ENCODE measurements at places on chromosomes 2 and 18.

DNA sequence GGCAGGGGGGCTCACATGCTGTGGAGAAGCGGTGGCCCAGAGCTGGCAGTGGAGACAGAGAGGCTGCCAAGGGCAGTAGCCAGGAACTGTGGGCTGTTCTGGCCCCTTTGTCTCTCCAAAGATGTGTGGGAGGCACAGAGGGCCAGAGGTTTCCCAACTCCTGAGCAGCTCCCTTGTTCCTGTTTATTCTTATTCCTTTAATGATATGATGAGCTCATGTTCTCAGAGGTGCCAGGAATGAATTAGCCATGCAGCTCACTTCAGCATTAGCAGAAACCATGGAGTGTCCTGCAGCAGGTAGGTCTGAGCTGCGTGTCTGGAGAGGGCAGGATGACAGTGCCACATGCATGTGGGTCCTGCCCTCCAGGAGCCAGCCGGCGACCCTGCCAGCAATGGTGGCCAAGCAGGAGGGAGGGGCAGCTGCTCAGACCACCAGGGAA is 77.9 kb upstream of the FZD7 start:
- DNase-seq, result no peak

DNA sequence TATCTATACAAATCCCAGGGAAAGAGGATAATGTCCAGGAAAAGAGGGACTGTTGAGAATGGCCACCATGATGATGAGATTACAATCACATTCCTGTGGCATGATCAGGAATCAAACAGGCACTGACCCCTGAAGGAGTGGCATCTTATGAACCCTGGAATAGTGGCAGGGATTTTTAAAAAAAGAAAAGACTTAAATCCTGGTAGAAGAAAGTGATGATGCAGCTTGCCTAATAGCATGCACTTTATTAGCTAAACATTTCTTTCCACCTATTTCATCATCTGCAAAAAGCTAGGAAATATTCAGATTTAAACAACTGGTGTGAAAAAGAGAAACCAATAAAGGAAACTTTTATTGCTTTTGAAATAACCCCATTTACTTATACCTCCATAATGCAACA is 87.2 kb upstream of the FSHR start:
- no peak for DNase-seq

- no peak for DNase-seq
Measured at GRCh38 chr18:69874058-69874457, 73.6 kb downstream of the CD226 start.

DNA sequence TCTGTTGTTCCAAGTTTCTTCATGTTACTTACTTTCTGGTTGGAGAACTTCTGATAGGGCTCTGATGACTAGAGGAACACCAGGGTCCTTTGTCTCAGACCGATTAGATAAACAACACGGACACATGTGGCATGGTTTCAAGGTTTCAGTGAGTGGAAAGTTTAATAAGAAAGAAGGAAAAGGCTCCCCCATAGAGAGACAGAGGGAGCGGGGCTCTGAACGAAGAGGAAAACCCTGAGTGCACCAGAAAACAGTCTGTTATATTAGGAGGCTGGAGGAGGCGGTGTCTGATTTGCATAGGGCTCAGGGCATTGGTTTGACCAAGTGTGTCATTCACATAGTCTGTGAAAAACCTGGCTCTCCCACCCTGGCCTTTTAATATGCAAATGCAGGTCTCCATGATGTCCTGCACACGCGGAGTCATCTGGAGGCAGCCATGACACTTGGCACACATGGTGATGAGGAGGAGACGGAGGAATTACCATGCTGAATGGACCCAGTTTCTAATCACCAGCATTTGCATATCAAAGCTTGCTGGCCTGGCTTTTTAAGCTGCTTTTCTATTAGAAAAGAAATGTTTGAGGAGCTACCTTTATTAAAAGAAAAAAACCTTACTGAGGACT is 94.2 kb downstream of the PTPN4 start:
- no peak for DNase-seq

GRCh38 chr2:142863485-142863961 is 13.9 kb upstream of the KYNU start:
- DNase-seq, result no peak

DNA sequence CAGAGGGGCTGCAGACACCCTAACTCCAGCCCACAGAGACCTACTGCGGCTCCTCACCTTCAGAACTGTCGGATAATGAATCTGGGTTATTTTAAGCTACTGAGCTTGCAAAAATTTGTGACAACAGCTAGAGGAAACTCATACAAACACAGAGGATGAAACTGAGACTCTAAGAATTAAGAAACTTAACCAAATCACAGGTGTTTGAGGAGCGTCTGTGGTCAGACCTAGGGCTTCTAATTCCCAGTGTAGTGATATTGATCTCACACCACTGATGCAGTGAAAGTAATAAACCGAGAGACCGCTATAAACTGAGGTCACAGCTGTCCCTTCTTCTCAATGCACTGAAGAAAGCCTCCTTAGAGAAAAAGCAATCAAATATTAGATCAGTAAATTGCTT is 110.1 kb downstream of the RGPD3 start:
- DNase-seq, result no peak

- DNase-seq, result no peak
Measured at GRCh38 chr2:145741181-145741580, 1221.3 kb upstream of the ZEB2 start.

DNA sequence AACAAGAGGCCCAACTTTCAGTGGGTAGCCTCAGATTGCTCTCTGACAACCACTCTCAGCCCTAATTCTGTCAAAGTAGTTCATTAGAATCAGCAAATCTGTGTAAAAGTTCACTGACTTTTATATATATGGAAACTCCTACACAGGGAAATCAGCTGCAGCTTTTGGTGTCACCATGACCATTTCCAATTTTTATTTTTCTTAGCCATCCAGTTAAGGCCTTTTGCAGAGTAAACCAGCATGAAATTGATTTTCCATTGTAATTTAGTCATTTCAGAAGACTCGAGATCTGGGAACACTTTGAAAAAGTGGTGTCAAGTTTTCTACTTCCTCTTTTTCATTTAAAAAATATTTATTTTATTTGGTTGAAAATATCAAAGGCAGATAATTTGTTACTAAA is 263.2 kb downstream of the TMEM182 start:
- no peak for DNase-seq

GRCh38 chr2:60336442-60337141 is 216.9 kb downstream of the BCL11A start:
- DNase-seq, result no peak

GRCh38 chr2:122209377-122209776 is 453.9 kb downstream of the TSN start:
- DNase-seq, result no peak

DNA sequence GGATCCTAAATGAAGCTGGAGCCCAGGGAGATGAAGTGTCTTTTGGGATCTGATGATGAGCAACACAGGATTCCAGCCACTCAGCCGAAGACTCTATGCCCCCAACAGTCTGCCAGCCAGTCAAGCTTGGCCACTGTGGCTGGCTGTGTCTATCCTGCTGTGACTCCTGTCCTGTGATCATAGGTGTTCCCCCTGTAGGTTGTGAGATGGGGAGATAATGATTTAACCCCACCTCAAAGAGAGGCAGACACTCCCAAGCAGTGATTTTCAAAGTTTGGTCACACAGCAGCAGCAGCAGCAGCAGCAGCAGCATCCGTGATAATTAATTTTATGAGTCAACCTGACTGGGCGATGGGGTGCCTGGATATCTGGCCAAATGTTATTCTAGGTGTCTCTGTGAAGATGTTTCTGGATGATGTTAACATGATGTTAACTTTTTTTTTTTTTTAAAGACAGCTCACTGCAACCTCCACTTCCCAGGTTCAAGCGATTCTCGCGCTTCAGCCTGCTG is 21.4 kb upstream of the RHOB start:
- no peak for DNase-seq

DNA sequence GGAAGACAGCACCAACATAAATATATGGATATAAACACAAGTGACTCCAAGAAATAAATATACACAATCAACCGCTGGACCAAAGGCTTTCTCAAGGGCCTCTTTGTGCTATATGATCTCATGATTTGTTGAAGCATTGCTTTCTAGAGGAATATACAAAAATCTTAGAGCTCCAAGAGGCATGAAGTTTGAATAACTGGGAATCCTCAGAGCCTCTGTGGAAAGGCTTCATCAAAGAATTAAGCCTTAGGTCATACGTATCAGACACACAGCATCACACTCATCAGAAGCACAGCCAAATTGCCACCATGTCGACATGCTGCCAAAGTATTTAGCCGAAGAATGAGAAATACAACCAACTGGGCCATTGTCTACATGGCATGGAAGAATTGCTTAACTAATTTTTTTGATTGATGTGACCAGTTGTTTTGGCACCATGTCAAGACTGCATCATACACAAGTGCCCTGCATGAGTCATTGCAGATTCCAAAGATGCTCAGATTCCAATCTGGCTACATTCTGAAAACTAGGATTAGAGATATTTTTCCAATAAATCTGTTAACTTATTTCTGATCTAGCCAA is 860.6 kb upstream of the ZEB2 start:
- no peak for DNase-seq

DNA sequence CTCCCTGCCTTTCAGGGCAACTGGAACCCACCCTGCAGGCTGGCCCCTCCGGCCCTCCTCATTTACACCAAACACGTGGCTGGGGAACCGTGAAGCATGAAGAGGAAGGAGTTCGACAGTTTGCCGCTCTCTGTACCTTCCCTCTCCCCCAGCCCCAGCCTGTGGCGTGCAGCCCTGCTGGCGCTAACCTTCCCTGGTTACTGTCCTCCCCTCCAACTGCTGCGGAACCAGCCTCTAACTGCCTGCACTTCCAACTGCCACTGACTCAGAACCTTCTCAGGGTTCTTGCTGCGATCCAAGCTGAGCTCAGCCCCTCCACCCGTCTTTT is 19.2 kb upstream of the GNAL start:
- no peak for DNase-seq

- no peak for DNase-seq
Measured at GRCh38 chr2:3377279-3377611, 373 bp downstream of the EIPR1 start.

DNA sequence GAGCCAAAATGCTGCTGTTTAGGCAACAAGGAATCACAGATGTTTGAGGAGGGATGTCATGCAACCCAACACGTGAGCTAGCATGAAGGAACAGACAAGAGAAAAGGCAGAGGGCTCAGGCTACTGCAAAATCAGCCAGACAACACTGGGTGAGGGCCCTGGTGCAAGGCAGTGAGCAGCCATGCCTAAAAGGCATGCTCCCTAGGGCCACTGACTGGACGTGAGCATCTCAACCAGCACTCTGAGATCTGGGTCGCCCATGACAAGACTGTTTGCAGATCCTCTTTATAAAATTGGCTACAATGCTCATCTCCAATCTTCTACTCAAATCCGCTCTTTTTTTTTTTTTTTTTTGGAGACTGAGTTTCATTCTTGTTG is 49.1 kb downstream of the KIAA2012 start:
- no peak for DNase-seq

GRCh38 chr2:12795851-12796250 is 79.1 kb downstream of the TRIB2 start:
- no peak for DNase-seq

DNA sequence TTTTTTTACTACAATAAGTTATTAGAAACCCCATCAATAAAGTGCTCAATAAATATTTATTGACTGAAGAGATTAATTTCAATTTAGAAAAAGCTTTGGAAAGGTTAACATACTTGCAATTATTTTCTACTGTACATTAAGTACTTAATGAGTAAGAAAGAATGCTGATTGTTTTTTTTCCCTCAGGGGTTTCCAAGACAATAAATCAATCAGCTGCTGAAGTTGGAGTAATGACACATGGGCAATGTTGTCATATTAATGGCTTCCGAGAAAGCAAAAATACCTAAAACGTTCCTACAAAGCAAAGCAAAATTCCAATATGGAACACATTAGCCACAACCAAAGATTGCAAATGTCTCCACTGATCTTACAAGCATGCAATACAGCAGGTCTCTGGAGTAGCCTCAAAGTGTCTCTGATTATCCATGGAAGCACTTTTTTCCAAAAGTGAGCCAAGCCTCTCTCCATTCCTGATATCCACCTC is 66.7 kb downstream of the ZC3H6 start:
- no peak for DNase-seq

- DNase-seq, result no peak
Measured at GRCh38 chr2:44942304-44943030, 965 bp downstream of the SIX3 start.

GRCh38 chr2:56583796-56584315 is 400.1 kb downstream of the CCDC85A start:
- no peak for DNase-seq

Measured in stimulated activated CD4-positive, alpha-beta T cell treated with anti-CD3 and anti-CD28 coated beads, TNF-alpha, amount 100 ng/mL, for 1 hour (primary cell).